Naive thymus-derived CD4-positive, alpha-beta T cell (primary cell): ENCODE measurements at places on chromosomes 4 and X.

DNA sequence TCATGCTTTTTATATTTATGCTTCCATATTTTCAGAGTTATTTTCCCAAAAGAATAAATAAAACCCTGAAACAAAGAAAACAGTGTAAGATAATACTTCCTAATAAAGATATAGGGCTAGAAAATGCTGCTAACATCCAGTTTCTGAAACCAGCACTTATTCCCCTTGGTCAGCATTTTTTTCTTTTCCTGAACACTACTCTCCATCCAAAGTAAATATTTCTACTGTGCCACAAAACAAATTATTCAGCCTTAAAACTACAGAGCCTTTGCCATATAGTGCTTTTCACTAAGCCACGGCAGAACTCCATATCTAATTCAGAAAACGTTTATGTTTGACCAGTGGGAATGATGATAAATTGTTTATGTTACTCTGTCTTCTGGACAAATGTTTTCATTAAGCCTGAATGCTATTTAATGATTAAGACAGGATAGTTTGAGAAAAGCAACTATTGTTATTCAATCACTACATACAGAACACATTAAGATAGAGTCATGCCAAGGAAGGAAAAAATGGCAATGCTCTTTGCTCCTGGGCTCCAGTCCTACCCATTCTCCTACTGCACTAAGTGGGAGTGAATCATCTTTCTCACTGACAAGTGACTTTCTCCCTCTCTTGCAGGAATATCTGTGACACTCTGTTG is 723.9 kb downstream of the FAT4 start:
- no peaks in the 10 kb centered on the region for H3K36me3 ChIP-seq
- no peaks in the 10 kb centered on the region for H3K27me3 ChIP-seq
- H3K27ac ChIP-seq, result no peak overlapping the region
- no peaks in the 10 kb centered on the region for H3K4me1 ChIP-seq
- no peak overlapping the region for H3K4me3 ChIP-seq

- no peaks in the 10 kb centered on the region for H3K27me3 ChIP-seq
- H3K4me1 ChIP-seq, result no peaks in the 10 kb centered on the region
- H3K4me3 ChIP-seq, result no peak overlapping the region
- no peaks in the 10 kb centered on the region for H3K36me3 ChIP-seq
- no peak overlapping the region for H3K27ac ChIP-seq
Observed at GRCh38 chr4:20319825-20320612, 68.3 kb downstream of the SLIT2 start.

- no peaks in the 10 kb centered on the region for H3K4me1 ChIP-seq
- H3K27ac ChIP-seq, result no peak overlapping the region
- H3K4me3 ChIP-seq, result no peak overlapping the region
Observed at GRCh38 chr4:123215536-123215935, 181.1 kb upstream of the SPRY1 start.

DNA sequence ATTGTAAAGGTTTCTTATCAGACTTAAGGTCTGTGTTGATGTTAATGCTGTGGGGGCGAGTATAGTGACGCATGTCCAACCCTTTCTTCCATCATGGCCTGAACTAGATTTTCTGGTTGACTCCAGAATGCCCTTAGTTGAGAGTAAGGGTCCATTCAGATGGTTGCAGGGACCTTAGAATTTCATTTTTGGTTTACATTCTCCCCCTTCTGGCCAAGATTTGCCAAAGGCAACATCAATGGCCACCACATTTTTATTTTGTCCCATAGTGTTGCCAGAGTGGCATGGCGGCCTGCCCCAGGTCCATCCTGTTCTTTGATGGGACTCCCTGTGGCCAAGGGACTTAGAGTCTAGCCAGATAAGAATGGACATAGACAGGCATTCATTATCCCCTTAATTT is 368.5 kb downstream of the GPM6A start:
- no peak overlapping the region for H3K4me3 ChIP-seq
- DNase-seq, result no peak
- H3K27ac ChIP-seq, result no peak overlapping the region
- H3K27me3 ChIP-seq, result no peaks in the 10 kb centered on the region
- no peaks in the 10 kb centered on the region for H3K36me3 ChIP-seq

DNA sequence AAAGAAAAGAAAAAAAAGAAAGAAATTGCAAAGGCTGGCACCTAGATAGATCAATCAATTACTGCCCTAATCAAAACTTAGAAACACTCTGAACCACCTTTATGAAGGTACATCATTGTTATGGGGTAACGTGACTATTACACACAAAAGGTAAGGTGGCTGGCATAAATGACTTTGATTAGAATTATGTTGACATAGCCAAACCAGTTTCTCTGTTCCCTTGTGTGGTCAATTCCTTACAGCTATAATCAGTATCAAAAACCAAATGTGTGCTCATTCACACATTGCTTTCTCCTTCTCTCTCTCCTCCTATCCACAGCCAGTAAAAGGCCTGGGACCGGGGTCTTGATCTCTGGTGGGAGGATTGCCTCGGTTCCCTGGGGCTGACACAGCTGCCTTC is 48.7 kb downstream of the RHOH start:
- no peak overlapping the region for H3K4me3 ChIP-seq
- H3K36me3 ChIP-seq, result peaks cover 34% of the 10 kb centered on the region
- no peak for DNase-seq
- no peaks in the 10 kb centered on the region for H3K27me3 ChIP-seq

DNA sequence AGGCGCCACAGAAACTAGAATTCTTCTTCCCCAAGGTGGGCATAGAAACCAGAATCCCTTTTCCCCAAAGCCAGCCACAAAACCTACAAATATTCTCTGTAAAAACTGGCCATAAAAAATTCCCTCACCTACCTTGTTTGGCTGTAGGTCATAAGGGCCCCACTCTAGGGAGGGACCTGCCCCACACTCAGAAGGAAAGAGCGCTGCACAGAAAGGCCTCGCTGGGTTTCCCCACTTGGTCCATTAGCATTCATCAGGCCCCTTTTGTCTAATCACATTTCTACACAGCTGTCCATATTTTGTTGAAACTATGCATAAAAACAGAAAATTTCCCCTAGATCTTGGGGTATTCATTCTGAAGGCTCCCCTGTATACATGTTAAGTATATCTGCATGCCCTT is 54.1 kb downstream of the PHKA2 start:
- no peak overlapping the region for H3K4me3 ChIP-seq
- no peaks in the 10 kb centered on the region for H3K27me3 ChIP-seq
- no peak for DNase-seq
- H3K27ac ChIP-seq, result no peak overlapping the region

- peak within 1 kb of the TSS; percentile 45 for H3K27ac ChIP-seq
- H3K4me1 ChIP-seq, result no peaks in the 10 kb centered on the region
- H3K36me3 ChIP-seq, result peaks cover 4% of the 10 kb centered on the region
- DNase-seq, result no peak
- H3K27me3 ChIP-seq, result no peaks in the 10 kb centered on the region
Observed at GRCh38 chrX:85243761-85244449, at the start of the genes SATL1 and ZNF711. Gene SATL1 (minus strand): TSS chrX:85243779. CDS start chrX:85108968, 134,811 bp downstream. Gene ZNF711 (plus strand): TSS chrX:85243991. CDS start chrX:85247573, 3,582 bp downstream.

DNA sequence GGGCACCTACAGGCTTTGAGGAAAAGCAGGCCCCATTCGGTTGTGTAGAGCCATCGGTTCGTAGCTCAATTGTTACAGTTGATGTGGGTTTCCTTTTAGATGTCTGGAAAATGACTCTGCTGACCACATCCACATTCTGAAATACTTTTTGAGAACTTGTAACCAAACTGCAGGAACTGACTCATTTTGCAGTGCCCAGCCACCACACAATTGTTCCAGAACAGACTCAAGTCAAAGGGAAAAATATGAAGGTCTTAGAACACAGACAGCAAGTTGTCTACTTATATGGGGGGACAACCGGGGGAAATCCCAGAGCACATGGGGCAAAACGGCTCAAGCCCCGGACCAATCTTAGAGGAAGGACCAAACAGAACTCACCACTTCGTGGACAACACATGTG is 557.6 kb upstream of the DIPK2B start:
- no peaks in the 10 kb centered on the region for H3K27me3 ChIP-seq
- no peak for DNase-seq
- H3K36me3 ChIP-seq, result no peaks in the 10 kb centered on the region
- H3K4me1 ChIP-seq, result peaks cover 31% of the 10 kb centered on the region
- H3K4me3 ChIP-seq, result peak overlapping the region; percentile 29

- no peak for DNase-seq
- no peaks in the 10 kb centered on the region for H3K4me1 ChIP-seq
- H3K27ac ChIP-seq, result no peak overlapping the region
- H3K4me3 ChIP-seq, result no peak overlapping the region
- H3K27me3 ChIP-seq, result no peaks in the 10 kb centered on the region
- no peaks in the 10 kb centered on the region for H3K36me3 ChIP-seq
Observed at GRCh38 chr4:186823989-186824388, 100.3 kb upstream of the FAT1 start.

DNA sequence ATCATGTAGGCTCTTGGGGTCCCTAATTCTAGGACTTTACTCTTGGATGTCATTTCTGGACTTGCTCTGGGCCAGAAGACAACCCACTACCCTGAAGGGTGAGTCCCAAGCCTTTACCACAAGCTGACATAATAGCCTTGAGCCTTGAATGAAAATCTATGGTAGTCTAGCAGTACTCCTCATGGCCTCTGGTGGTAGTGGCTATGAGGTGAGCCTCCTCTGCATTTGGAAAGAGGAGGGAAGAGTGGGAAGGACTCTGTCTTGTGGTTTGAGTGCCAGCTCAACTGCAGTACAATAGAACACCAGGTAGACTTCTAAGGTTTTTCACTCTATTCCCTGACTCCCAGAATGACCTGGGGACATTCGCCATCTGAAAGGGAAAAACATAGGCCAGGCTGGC is 96.5 kb downstream of the DCAF12L1 start:
- no peaks in the 10 kb centered on the region for H3K4me1 ChIP-seq
- H3K27ac ChIP-seq, result no peak overlapping the region
- DNase-seq, result no peak
- H3K27me3 ChIP-seq, result no peaks in the 10 kb centered on the region

DNA sequence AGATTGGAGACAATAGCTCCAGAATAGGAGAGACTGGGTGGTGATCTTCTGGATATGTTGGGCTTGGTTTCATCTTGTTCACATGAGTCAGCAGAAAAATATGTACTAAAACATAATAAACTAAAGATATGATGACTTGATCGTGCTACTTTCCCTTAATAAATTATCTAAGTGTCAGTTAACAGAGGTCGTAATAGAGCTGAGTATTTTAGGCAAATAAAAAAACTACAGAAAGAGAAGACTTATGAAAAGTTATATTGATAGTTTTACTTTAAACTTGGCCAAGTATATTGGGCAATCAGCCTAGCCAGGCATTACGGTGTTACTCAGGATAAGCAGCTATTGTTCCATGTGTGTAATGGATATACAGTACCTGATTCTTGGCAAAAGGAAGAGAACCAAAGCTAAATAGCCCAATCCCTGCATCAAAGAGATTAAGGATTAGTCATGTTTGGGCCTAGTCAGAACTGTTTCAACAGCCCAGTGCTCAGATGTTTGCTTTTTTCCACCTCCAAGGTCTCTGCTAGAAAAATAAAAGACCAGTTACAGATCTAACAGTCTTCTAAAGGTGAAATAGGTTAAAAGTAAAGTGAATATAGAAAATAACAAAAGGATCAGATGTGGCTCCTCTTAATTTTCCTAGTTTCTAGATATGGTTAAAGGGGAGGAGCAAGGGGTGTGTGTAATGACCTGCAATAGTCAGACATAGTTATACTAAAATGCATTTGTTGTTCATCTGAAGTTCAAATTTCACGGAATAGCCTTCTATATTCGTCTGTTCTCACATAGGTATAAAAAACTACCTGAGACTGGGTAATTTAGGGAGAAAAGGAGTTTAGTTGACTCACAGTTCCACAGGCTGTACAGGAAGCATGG is 262.6 kb downstream of the ADGRL3 start:
- no peak overlapping the region for H3K4me3 ChIP-seq
- H3K27me3 ChIP-seq, result no peaks in the 10 kb centered on the region
- H3K4me1 ChIP-seq, result no peaks in the 10 kb centered on the region
- no peaks in the 10 kb centered on the region for H3K36me3 ChIP-seq
- H3K27ac ChIP-seq, result no peak overlapping the region
- DNase-seq, result no peak

DNA sequence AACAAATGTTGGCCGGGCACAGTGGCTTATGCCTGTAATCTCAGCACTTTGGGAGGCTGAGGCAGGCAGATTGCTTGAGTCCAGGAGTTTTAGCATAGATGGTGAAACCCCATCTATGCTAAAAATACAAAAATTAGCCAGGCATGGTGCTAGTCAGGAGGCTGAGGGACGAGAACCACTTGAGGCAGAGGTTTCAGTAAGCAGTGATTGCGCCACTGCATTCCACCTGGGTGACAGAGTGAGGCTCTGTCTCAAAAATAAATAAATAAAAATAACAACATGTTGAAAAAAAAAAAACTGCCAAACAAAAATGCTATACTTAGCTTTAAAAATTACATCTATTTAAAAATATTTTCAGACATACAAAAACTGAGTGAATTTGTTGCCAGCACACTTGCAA is 374.2 kb upstream of the SMIM31 start:
- no peak overlapping the region for H3K27ac ChIP-seq
- H3K36me3 ChIP-seq, result no peaks in the 10 kb centered on the region
- no peak for DNase-seq
- H3K4me1 ChIP-seq, result no peaks in the 10 kb centered on the region

DNA sequence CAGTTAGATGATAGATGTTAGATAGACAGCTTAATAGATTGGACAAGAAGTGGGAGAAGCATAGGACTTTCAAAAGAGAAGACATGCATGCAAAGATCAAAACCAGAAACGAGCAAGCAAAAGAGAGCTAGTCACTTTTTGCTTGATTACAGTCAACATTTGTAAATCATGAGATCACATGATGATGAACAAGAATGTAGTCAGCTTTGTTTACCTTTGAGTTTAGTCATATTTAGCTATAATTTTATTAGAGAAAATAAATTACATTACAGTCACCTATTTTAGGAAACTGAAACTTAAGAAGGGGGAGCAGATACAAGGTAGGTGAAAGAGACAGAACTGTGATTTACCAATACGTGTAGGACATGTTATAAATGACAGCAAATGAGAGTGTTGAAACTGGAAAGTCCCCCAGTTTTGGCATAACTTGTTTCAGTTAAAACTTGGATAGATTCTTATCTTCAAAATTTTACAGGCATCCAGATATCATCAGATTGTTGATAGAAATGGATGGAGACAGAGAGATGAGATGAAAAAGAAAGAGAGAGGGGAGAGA is 1083.1 kb upstream of the PCDH10 start:
- H3K27me3 ChIP-seq, result no peaks in the 10 kb centered on the region
- no peak overlapping the region for H3K4me3 ChIP-seq
- H3K36me3 ChIP-seq, result no peaks in the 10 kb centered on the region

- H3K27ac ChIP-seq, result no peak overlapping the region
- no peak overlapping the region for H3K4me3 ChIP-seq
- no peaks in the 10 kb centered on the region for H3K36me3 ChIP-seq
- DNase-seq, result no peak
- no peaks in the 10 kb centered on the region for H3K27me3 ChIP-seq
Observed at GRCh38 chr4:152680988-152681603, 1.3 kb upstream of the TMEM154 start.

DNA sequence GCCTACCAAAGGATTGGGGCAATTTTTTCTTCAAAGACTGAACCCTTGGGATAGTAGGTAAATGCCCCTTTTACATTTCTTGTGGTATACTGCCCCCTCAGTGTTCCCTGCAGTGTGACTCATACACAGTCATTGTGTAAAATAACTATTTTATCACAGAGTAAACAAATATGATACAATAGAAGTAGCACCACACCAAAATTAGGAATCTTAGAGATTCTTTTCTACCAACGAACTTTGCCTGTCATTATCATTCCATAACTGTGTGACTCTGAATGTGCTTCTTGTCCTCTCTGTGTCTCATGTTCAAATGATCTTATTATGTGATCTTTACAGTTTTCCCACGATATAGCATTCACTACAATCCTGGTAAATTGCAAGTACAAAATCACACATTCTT is 517.0 kb downstream of the ZIC3 start:
- H3K4me3 ChIP-seq, result no peak overlapping the region
- no peaks in the 10 kb centered on the region for H3K36me3 ChIP-seq
- H3K27me3 ChIP-seq, result no peaks in the 10 kb centered on the region
- no peaks in the 10 kb centered on the region for H3K4me1 ChIP-seq

- DNase-seq, result no peak
- H3K36me3 ChIP-seq, result peaks cover 14% of the 10 kb centered on the region
- H3K27me3 ChIP-seq, result no peaks in the 10 kb centered on the region
- peaks cover 13% of the 10 kb centered on the region for H3K4me1 ChIP-seq
- peak overlapping the region; percentile 39 for H3K27ac ChIP-seq
Observed at GRCh38 chr4:89243733-89244252, 63.8 kb downstream of the GPRIN3 start.
